Activated CD8-positive, alpha-beta memory T cell treated with anti-CD3 and anti-CD28 coated beads for 1 hour (primary cell): ENCODE measurements at places on chromosomes 7 and 10.

DNA sequence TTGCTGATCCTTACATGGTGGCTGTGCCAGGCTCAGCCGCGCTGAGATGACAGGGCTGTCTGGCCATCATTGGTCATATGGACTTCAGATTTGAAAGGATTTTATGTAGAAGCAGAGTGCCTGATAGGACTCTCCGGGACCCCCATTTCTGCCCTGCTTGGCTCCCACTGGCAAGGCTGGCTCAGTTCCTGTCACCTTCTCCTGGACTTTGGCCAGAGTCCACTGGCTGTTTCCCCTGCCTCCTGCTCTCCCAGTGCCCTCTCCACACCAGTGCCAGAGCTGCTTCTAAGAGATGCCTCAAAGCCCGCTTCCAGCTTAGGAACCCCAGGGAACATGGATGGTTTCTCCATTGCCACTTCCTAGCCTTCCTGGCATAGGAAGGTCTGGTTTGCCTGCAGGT lies 5.1 kb upstream of the SH2D4B start:
- DNase-seq = no peak

DNA sequence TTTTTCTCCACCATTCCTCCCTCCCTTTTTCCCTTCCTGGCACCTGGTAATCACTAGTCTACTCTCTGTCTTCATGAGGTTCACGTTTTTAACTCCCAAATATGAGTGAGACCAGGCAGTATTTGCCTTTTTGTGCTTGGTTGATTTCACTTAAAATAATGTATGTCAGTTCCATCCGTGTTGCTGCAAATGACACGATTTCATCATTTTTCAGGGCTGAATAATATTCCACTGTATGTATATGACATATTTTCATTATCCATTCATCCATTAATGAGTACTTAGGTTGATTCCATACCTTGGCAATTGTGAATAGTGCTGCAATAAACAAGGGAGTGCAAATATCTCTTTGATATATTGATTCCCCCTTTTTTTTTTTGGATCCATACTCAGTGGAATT lies 25.8 kb downstream of the GALNT17 start:
- DNase-seq = no peak

DNA sequence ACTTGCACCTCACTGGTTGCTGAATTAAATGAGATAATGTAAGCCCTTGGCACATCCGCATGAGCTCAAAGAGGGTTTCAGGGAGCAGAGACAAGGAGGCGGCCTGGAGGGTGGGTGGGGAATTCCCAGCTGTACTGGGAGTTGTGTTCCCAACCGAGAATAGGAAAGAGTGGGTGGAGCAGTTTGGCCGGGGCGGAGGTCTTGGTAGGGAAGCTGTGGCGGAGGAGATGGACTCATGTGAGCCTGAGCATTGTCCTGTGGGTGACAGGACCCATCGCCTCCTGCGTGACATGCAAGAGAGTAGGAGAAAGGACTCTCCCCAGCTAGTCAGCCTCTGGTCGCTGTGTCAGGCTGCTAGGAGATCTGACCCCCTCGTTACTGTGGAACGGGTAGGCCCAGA lies 41.0 kb upstream of the SAMD8 start:
- DNase-seq = no peak

GRCh38 chr7:34107276-34107675 lies 201.9 kb downstream of the BMPER start:
- no peak for DNase-seq

GRCh38 chr7:14457568-14458453 lies 444.7 kb downstream of the DGKB start:
- DNase-seq = peak; percentile 1

DNA sequence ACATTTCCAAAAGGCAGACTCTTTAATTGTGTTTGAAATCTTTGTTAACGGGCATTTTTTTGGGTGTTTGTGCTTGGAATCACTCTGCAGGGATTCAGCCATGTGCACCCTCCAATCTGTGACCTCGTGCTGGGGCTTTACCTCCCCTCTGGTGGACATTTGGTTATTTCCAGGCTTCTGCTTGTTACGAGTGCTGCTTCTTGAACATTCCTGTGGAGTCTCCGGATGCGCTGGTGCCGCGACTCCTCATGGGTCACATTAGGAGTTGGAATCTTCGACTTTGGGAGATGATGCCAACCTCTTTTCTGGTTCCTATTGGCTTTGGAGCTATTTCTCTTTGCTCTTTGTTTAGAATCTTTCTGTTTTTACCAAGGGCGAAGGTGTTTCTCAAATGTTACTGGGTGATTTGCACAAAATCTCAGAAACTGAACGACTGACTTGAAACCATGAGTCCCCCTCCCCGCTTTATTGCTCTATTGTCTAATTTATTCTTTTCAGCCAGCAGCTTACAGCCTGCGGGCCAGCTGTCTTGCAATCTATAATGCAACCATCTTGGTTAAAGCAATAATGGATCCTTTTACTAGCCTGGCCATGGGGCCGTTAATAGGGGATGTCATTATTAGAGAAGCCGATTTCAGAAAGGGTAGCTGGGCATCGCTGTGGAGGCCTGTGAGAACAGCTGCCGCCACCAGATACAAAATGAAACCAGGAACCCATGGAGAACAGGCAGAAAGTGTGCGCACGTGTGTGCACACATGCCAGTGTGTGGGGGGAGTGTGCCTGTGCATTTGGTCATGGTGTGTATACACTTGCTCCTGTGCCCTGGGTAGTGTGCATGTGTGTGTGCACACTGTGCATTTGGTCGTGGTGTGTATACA lies 9.9 kb upstream of the DPYSL4 start:
- no peak for DNase-seq
